ENCODE measurements at places on chromosomes 6 and 20.

DNA sequence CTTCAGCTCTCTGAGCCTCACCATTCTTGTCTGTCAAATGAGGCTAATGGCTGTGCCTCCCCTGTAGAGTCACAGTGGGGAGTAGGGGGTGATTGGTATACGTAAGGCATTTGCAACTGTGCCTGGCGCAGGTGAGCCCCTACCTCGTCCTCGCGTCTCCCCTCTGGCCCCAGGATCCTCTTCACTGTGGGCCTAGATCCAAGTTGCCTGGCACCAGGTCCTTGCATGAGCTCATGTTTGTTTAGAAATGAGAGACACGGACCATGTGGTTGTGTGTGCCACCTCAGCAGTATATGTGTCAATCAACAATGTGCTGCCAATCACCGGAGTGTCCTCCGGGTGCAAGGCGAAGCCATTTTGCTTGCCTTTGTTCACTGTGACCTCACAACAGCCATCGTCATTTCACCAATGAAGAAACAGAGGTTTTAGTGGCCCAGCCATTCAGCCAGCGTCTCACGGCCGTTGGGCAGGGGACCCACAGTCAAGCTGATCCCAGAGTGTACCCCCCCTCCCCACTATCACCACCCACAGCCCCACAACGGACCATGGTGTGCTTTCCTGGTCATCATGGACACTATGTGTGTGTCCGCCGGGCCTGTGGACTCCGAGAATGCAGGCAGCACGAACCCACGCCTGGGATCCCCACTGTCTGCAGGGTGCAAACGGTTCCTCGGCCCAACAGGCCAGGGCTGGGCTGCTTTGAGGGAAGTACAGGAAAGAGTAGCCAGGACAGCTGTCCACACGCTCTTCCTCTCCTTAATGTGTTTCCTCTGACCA lies 35.9 kb upstream of the STX16 start:
- no peak for DNase-seq

GRCh38 chr6:15475261-15475660 lies 187.6 kb downstream of the DTNBP1 start:
- DNase-seq, result no peak

DNA sequence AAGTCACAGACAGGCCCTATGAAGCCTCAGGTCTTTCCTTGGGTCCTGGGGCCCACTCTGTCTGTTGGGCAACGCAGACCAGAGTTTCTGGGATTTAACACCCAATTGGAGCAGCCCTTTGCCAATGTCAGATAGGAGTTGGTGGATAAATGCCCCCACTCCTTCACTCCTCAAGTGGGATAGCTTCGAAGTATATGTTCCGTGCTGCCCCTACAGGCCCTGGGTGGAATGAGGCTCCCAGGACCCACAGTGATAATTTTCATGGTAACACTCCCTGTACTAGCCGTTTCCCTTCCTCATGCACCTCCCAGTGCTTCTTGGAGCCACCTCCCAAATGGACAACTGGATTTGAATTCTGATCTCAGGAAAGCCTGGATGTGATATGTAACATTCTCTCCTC lies 145.4 kb downstream of the FOXA2 start:
- no peak for DNase-seq

- no peak for DNase-seq
These were observed 14.8 kb downstream of the C20orf96 start for GRCh38 chr20:275791-276190.

DNA sequence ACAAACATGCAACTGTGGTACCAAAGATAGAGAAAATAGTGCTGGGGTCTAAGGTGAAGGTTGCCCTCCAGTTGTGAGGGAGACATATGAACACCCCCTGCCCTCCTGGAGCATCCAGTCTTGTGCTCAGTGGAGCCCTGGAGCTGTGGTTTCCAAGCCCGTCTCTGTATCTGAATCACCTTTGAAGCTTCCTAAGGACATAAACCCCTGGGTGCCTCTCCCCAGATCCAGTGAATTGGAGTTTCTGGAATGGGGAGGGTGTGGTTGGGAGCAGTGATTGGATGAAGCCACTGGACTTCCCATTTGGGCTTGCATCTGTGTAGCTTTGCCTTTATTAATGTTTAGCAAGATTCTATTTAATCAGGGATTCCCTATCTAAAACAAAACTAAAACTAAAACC lies 22.4 kb upstream of the E2F3 start:
- DNase-seq, result no peak
